ENCODE measurements at places on chromosomes 4 and X. TPM values are rescaled to one million over a fixed set of nuclear protein-coding genes. Genes with fewer than 3 reads are reported as not detected.

MAGEA9B gene
- total RNA-seq: not detected

DCAF8L2 gene
- not detected for total RNA-seq

DNA sequence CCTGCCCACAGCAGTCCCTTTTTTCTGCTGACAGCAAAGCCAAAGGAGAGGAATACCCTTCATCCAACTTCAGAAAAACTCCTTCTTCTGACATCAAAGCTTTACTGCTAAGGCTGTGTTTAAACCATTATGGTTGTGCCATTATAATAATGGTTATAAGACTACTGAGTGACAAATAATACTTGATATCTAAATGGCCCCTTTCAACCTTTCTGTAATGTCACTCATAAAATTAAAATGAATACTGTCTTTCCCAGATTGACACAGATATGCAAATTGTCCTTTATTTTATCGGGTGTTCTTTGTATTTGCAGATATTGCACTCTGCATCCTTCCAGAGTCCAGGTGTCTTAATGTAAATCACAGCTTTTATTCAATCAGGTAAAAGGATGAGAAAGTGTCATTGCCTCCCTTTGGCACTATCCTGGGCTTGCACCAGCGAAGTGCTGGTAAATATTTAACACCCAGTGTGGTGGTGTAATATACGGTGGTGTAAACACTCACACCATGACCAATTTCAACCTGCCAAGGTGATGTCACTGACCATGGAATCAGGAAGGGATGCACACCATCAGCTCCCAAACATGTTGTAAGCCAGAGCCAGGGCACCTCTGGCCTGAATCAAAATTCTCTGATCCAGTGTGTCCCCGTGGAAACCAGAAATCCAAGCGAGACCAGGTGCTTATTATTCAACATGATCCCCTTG lies 139.4 kb upstream of the TENM3 start:
- no peaks in the 10 kb centered on the region for H3K27me3 ChIP-seq
- H3K27ac ChIP-seq: no peak overlapping the region
- no peaks in the 10 kb centered on the region for H3K4me1 ChIP-seq
- H3K36me3 ChIP-seq: no peaks in the 10 kb centered on the region

DNA sequence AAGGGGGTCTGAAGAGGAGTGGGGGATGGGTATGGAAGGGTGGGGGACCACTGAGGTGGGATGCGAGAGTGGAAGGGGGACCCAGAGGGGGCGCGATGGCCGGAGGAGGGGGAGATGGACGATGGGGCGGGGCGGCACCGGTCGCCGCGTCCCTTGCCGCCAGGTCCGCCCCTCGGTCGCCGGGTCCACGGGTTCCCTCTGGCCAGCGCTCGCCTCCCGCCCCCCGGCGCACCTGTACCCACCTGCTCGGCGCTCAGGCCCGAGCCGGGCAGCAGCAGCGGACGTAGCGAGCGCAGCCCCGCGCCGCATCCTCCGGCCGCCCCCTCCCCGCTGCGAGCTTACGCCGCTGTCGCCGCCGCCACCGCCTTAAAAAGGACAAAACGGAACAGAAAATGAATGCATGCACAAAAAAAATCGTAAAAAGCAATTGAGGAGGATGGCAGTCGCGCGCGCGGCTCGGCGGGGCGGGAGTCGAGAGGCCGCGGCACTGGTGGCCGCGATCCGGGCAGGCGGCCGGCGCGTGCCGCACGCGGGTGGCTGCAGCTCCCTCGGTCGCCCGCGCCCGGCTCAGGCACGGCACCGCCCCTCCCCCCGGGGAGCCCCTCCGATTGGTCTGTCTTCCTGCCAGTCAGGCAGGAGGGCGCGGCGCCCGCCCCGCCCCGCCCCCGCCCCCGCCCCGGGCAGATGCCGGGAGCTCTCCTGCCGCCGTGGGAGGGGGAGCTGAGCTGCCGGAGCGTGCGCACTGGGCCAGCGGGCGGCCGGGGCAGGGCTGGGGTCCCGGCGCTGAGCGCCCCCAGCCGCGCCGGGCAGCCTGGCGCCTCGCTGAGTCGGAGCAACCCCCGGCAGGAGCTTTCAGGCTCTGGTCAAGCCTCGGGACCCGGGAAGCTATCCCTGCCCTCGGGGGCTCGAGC lies at the start of gene JAKMIP1:
Gene JAKMIP1, minus strand, starts transcription at position 539 of the 911 bp plus-strand sequence. CDS start 87,699 bp downstream, outside the sequence.
- peaks cover 37% of the 10 kb centered on the region for H3K4me1 ChIP-seq
- peak within 1 kb of the TSS; percentile 79 for H3K27ac ChIP-seq
- H3K4me3 ChIP-seq: peak within 1 kb of the TSS; percentile 75
- DNase-seq: peak; percentile 85

- DNase-seq: no peak
- H3K36me3 ChIP-seq: no peaks in the 10 kb centered on the region
- no peaks in the 10 kb centered on the region for H3K27me3 ChIP-seq
- no peak overlapping the region for H3K27ac ChIP-seq
Observed at GRCh38 chr4:8242782-8243560, 26.6 kb upstream of the HTRA3 start.

DNA sequence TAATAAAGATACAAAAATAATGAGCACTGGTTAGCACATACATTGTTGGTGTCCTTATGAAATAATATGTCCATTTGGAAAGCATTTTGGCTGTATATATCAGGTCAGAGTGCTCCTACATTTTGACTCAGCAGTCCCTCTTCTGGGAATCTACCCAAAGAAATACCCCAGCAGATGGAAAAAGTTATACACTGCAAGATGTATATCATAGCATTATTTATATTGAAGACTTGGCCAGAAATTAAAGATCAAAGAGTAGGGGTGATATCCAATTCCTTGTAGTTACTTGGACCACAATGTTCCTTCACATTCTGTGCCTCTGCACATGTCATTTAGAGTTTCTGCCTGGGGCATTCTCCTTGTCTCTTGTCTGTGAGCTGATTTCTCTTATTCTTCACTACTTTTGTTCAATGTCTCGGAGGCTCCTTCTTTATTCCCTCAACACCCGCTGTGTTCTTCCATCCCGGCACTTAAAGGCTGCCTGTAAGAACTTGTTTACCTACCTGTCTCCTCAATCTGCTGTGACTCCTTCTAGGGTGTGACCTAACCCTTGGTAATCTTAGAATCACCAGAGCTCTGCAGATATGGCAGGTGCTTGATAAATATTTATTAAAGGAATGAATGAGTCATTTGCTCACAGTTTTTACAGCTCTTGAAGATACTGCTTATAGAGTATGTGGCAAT lies 3.1 kb upstream of the TSPAN5 start:
- H3K4me1 ChIP-seq: peaks cover 64% of the 10 kb centered on the region
- H3K27ac ChIP-seq: peak overlapping the region; percentile 62
- peaks cover 11% of the 10 kb centered on the region for H3K36me3 ChIP-seq
- H3K27me3 ChIP-seq: no peaks in the 10 kb centered on the region
- no peak overlapping the region for H3K4me3 ChIP-seq
- DNase-seq: no peak

DNA sequence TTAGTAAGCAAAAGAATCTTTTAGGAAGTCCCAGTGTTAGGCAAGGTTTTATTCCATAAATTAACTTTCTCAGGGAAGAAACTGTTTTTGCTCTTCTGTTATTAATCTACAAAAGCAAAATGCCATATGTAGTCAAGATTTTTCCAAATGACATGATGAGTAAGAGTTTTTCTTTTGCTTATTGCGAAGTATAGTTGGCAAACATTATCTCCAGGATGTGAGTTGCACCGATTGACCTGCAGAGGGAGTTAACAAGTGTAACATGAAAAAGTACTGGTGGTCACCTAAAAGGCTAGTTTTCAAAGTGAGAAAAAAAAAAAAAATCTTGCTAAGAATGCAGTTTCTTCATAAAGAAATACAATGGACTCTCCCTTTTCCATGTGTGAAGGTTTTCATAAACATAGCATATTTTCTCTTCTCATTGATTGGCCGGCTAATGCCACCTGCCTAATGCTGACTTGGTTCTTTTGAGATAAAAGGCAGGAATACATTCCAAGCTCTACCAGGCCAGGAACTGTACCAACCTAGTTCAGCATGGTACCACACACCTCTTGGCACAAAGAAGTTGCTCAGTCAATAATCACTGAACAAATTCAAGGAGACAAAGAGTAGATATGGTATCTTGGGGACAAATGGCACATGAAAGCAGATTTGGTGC lies 100.2 kb downstream of the LNX1 start:
- no peak overlapping the region for H3K27ac ChIP-seq
- no peak for DNase-seq
- H3K27me3 ChIP-seq: peaks cover 21% of the 10 kb centered on the region
- no peaks in the 10 kb centered on the region for H3K4me1 ChIP-seq

DNA sequence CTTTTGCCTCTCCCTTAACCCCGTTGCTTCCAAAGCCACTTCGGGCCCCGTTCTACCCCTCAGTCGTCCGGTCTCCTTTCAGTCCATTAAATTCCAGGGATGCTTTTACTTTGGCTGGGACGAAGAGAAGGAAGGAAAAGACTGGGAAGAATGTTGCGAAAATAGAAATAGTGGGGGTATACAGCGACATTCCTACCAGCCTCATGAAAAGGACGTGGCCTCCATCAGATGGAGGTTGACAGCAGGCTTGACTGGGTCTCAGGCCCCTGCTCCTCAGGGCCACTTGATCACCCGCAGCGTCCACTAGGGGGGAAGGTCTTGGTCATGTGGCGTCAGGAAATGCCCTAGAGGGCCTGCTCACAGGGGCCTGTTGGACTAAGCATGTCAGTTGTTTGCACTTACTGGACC lies 657 bp upstream of the ANKRD50 start:
- no peak for DNase-seq
- H3K4me1 ChIP-seq: peaks cover 4% of the 10 kb centered on the region
- peak overlapping the region; percentile 88 for H3K27ac ChIP-seq

Data from activated CD4-positive, alpha-beta T cell treated with anti-CD3 and anti-CD28 coated beads, Interleukin-2, amount 10 ng/mL, durations not matched to agents 7 days and 5 days (primary cell).